ENCODE measurements at places on chromosomes 2 and 18. TPM values are rescaled to one million over a fixed set of nuclear protein-coding genes. Genes with fewer than 3 reads are reported as not detected.

Gene FAM210A
- 19.6 TPM for total RNA-seq

Gene KCNE4
- 22.3 TPM for total RNA-seq

DNA sequence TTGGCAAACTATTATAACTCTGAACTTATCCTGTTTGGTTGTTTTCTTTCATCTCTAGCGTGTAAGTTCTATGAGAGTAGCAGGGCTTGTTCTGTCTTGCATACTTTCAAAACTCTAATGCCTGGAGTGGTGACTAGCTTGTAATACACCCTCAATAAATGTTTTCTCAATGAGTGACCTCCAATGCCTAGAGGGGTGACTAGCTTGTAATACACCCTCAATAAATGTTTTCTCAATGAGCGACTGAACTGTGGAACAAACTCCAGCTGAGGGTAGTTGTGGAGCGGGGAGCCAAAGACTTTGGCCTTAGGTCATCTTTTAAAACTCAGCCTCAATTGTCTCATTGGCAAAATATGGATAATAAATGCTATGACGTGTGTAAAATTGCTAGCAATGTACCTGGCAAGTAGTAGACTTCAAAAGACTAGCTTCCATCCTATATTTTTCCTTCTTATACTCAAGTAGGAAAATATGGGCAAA lies 1.8 kb downstream of the GPD2 start:
- peak overlapping the region; percentile 26 for H3K4me3 ChIP-seq
- no peaks in the 10 kb centered on the region for H3K36me3 ChIP-seq
- DNase-seq, result no peak
- no peak overlapping the region for H3K27ac ChIP-seq
- no peaks in the 10 kb centered on the region for H3K27me3 ChIP-seq
- peaks cover 44% of the 10 kb centered on the region for H3K4me1 ChIP-seq

DNA sequence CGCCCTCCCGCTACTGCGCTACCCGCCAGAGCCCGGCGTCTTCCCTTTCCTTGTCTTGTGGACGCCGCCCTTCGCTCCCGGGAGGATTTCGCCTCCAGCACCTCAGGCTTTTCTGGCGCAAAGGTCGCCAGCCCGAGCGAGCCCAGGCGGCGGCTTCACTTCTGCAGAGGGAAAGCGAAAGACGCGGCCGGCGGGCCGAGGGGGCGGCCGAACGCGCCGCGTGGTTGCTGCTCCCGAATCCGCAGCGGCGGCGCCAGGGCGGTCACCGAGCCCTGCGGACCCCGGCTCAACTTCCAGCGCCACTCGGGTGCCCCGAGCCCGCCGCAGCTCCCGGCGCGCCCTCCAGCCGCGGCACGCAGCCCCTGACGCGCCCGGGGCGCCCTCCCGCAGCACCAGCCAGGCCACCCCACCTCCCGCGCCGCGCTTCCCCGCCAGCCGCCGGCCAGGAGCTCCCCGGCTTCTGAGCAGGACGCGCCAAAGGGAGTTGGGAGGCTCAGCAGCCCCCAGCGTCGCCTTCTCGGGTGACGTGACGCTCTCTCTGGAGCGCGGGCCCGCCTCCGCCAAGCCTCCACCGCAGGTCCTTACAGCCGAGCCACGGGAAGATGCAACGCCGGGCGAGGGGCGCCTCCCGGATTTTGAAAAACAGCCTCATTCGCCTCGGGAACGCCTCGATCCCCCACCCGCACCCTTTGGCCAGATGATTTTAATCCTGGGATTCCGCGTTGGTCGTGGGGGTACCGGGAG lies 84.9 kb upstream of the EPB41L3 start:
- peak overlapping the region; percentile 82 for H3K4me3 ChIP-seq
- H3K27me3 ChIP-seq, result peaks cover 6% of the 10 kb centered on the region
- peak; percentile 90 for DNase-seq

GRCh38 chr18:7414459-7414858 lies 152.7 kb upstream of the PTPRM start:
- no peak for DNase-seq
- no peak overlapping the region for H3K4me3 ChIP-seq
- peaks cover 21% of the 10 kb centered on the region for H3K4me1 ChIP-seq
- H3K27me3 ChIP-seq, result no peaks in the 10 kb centered on the region
- no peaks in the 10 kb centered on the region for H3K36me3 ChIP-seq

DNA sequence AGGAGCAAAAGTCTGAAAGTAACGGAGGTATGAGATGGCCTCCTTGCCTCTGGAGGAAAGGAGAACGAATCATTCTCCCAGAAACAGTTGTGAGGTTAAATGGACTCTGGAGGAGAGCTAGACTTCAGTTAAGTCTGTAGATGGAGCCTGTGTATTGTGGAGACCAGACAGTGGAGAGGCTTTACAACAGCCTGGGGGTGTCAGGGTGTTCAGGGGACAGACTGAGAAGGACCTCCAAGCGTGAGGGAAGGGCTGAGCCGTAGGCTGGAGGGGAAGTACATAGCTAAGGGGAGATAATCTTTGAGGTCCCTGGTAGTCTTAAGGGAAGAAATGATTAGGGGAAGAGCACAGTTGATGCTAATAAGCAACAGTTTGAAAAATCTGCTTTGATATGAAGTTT lies 76.6 kb downstream of the GALNT1 start:
- H3K4me1 ChIP-seq, result peaks cover 32% of the 10 kb centered on the region
- H3K4me3 ChIP-seq, result no peak overlapping the region
- H3K36me3 ChIP-seq, result peaks cover 3% of the 10 kb centered on the region
- DNase-seq, result no peak
- no peaks in the 10 kb centered on the region for H3K27me3 ChIP-seq

GRCh38 chr2:182446087-182446486 lies 19.3 kb upstream of the PDE1A start:
- no peak for DNase-seq
- H3K4me3 ChIP-seq, result no peak overlapping the region

DNA sequence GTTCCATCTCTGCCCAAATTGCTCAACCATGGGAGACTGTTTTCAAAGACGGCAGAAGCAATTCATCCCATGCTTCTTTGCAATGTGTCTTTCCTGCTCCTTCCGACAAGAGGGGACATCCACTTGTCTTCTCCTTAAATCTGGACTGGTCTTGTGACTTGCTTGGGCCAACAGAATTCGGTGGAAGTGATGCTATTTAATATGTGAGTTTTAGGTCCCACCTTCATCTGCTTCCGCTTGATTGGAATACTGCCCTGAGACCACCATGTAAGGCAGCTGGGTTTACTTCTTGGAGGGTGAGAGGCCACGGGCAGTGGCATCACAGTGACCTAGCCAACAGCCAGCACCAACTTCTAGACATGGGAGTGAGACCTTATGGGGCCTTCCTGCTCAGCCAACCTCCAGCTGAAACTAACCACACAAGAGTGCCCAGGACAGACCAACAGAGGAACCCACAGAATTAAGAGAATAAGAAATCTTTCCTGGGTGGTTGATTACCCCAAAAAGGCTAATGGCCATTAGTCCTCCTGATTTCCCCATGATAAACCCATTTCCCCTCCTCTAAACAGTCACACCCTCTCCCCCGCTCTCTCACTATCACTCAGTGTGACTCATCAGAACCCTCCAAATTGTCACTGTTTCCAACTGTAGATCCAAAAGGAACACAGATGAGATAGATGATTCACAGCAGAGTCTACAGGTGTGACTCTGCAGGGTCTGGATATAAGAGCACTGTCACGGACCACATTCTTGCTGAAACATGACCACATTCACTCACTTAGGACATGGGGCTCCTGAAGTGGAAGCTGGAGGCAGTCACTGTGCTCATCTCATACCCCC lies 16.2 kb upstream of the RHOB start:
- DNase-seq, result no peak
- peaks cover 7% of the 10 kb centered on the region for H3K27me3 ChIP-seq
- no peak overlapping the region for H3K4me3 ChIP-seq
- no peak overlapping the region for H3K27ac ChIP-seq
